Effector CD8-positive, alpha-beta T cell (primary cell): ENCODE measurements at places on chromosomes 3 and 15.
A peak's percentile ranks its signal among the peaks of the same experiment; 100 is the strongest.

DNA sequence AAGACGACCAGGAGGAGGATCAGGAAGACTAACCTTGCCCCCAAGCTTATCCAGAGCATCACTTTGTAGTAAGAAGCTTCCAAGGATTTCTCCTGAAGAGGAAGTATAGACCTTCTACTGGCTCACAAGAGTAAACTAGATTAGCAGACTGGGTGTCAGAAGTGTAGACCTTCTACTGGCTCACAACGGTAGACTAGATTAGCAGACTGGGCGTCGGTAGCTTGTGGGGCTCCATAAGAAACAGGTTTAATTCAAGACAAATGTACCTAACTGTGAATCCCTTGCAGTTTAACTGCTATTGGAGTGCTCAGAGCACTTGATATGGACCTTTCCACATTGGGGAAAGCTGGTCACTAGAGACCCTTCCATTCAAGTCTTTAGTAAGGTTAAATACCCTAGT is 12.9 kb downstream of the FBXO40 start:
- no peak for DNase-seq

DNA sequence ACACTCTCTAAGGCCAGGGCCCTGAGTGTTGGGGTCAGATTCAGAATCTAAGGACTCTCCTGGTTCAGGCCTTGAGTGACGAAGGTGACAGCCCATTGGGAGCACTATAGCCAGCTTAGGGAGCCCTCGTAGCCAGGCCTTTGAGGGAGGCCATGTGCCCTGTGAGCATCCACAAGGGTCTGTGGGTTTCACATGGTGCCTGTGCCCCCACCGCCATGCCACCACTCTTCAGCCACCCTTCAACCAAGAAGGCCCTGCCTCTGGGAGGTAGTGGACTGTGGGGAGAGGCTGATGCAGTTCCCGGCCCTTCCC is 37.5 kb downstream of the TSPAN3 start:
- DNase-seq = no peak

- DNase-seq = peak; percentile 58
These were observed 1.1 kb upstream of the IGF1R start for GRCh38 chr15:98647026-98647773.

DNA sequence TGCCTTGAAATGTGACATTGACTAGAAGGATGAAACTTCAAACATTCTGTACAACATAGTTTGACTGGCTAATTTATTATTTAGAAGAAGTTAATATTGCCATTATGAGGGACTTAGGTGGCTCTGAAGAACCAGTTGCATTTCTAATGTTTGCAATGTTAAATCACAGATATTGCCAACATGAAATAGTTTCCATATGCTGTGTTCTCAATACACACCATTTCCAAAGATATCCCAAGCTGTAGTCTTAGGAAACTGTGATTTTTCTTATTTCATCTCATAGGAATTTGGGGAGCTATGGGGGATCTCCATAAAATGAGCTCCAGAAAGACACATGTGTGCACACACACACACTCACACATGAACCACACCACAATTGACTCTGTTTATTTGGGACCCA is 36.3 kb downstream of the ALG1L2 start:
- no peak for DNase-seq

GRCh38 chr3:8652324-8652987 is 7.9 kb upstream of the SSUH2 start:
- no peak for DNase-seq

DNA sequence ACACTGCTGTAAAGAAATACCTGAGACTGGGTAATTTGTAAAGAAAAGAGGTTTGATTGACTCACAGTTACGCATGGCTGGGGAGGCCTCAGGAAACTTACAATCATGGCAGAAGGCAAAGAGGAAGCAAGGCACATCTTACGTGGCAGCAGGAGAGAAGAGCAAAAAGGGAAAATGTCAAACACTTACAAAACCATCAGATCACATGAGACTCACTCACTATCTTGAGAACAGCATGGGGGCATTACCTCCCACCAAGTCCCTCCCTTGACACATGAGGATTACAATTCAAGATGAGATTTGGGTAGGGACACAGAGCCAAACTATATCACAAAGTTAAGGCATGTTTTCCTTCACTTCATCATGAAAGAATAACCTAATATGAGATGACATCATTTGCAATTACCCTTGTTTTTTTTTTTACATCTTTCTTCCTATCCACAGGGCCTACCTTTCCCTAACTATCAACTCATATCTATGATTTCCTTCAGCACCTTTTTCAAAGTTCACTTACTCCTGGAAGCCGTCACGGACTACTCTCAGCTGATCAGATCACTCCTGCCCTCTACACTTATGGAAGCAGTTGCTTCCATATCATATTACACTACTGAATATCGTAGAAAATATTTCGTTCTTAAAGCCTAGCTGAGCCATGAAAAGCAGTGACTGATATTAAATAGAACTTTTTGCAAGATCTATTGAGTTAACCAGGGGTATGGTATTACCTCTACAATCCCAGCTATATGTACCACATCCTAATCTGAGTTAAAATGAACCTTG is 25.5 kb upstream of the ATP8B4 start:
- no peak for DNase-seq

DNA sequence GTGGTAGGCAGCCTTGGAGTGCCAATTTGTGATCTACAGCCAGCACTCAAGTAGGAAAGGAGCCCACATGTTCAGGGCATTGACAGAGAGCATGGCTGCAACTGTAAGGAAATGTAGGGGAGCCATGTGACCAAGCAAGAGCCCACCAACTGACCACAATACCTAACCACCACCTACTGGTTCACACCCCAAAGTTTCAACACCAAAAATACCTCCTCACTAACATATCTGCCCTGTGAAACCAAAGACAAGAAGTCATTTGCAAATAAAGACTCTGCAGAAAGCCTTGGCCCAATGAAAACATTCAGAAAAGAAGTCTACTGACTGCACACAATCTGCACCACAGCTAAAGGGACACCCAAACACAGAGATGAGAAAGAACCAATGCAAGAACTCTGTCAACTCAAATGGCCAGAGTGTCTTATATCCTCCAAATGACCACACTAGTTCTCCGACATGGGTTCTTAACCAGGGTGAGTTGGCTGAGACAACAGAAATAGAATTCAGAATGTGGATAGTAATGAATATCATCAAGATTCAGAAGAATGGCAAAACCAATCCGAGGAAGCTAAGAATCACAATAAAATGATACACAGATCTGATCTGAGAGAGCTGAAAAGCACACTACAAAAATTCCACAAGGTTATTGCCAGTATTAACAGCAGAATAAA is 40.6 kb downstream of the SLC9C1 start:
- no peak for DNase-seq

- no peak for DNase-seq
These were observed 25.6 kb downstream of the FAM43A start for GRCh38 chr3:194711286-194711685.

DNA sequence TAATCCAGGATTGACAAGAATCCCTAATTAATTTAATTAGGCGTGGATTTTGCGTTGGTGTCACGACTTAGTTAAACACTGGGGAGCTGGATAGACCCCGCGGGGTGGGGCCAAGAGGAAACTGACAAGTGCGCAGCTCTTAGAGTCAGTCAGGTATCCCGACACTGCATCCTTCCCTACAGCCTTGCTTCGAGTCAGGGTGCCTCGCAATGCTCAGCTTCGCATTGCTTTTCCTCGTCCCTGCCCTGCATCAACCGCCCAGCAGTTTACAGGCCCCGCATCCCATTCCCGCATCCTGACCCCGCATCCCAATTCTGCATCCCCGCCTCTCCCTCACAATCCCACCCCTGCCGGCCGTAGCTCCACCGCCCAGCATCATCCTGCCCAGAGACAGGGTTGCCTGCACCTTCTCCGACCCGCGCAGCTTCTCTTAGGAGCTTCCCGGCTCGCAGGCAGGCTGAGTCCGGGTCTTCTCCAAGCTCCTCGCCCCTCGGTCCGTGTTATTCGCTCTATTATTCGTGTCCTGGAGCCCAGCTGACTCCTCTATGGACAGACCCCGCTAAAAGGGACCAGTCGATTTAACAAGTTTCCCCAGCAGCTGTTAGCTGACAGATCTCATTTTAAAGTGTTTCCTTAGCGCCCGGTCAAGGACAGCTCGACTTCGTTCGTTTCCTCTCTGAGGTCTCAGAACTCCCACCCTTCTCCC is 699 bp upstream of the SHOX2 start:
- no peak for DNase-seq

DNA sequence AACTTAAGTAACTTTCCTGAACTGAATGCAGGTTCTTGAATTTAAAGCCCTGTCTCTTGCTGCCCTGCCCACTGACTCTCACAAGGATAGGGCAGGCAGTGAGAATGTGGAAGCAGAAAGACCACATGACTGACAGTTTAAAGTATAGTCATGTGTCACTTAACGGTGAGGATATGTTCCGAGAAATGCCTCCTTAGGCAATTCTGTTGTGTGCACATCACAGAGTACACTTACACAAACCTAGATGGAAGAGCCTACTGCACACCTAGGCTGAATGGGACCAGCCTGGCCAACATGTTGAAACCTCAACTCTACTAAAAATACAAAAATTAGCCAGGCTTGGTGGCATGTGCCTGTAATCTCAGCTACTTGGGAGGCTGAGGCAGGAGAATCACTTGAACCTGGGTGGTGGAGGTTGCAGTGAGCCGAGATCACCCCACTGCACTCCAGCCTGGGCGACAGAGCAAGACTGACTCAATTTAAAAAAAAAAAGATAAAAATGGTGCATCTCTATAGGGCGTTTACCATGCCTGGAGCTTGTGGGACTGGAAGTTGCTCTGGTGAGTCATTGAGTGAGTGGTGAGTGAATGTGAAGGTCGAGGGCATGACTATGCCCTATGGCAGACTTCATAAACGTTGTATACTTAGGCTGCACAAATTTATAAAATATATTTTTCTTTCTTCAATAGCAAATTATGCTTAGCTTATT is 18.9 kb upstream of the COPG1 start:
- no peak for DNase-seq

DNA sequence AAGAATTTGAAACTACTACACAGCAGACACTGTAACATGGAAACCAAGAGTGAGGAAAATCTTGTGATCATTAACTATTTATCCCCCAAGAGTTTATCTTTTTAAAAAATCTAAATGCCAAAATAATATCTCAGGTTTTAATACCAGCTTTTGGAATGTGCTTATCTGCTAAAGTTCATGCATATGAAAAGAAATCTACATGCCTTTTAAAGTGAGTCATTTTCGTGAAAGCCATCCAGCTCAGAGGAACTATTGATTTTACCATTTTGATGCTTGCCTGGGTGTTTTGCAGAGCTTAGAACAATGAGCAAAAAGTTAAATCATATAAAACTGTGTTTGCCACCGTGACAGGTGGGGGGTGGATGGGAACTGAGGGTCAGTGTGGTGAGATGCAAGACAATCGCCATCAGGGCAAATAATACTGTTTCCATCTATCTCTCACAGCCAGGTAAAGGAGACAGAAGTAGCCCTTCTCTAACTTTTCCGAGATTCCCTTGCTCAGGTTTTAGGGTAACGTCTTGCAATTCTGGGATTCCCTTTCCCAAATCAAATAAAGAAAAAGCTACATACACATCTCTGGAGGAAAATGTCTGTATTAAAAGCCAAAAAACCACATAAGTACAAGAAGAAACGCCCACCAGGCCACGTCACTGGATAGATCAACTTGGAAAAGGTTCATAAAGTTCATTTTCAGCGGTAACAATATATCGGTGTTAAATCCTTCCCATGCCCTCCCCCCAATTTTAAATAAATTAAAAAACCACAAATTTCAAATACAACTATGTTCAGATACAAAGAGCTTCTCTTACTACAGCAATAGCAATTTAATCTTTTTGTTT is 2.0 kb downstream of the TMEM158 start:
- DNase-seq = no peak

GRCh38 chr3:66393333-66394005 is 107.4 kb downstream of the LRIG1 start:
- DNase-seq = no peak

DNA sequence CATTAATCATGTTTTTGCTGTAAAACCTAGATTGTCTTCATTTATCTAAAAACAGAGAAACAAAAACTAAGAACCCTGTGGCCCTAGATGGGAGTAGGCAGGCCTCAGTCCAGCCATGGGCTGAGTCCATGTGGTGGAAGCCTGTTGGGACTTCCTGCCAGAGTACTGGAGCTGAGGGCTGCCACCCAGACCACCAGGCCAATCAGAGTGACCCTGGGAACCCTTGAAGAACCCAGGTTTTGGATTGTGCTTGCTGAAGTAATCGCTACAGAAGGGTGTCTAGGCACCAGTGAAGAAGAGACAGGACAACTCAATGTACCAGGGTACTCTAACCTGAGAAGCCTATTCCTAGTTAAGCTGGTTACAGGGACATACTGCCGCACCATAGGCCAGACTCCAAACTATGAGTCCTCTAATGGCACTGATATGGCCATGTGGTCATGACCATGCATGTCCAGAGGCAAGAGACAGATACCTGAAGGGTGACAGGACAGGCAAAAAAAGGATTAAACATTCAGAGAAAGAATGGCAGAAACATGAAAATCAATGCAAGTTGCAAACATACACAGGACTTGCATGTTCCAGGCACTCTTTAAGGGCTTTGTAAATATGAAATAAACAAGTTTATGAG is 12.9 kb downstream of the CSRNP1 start:
- no peak for DNase-seq

- no peak for DNase-seq
These were observed 198.6 kb upstream of the BCL6 start for GRCh38 chr3:187943677-187944389.

- no peak for DNase-seq
These were observed 151.4 kb upstream of the SEMA6D start for GRCh38 chr15:47565949-47566348.
